CD4-positive, alpha-beta memory T cell (primary cell): ENCODE measurements at places on chromosomes 1 and 21.

DNA sequence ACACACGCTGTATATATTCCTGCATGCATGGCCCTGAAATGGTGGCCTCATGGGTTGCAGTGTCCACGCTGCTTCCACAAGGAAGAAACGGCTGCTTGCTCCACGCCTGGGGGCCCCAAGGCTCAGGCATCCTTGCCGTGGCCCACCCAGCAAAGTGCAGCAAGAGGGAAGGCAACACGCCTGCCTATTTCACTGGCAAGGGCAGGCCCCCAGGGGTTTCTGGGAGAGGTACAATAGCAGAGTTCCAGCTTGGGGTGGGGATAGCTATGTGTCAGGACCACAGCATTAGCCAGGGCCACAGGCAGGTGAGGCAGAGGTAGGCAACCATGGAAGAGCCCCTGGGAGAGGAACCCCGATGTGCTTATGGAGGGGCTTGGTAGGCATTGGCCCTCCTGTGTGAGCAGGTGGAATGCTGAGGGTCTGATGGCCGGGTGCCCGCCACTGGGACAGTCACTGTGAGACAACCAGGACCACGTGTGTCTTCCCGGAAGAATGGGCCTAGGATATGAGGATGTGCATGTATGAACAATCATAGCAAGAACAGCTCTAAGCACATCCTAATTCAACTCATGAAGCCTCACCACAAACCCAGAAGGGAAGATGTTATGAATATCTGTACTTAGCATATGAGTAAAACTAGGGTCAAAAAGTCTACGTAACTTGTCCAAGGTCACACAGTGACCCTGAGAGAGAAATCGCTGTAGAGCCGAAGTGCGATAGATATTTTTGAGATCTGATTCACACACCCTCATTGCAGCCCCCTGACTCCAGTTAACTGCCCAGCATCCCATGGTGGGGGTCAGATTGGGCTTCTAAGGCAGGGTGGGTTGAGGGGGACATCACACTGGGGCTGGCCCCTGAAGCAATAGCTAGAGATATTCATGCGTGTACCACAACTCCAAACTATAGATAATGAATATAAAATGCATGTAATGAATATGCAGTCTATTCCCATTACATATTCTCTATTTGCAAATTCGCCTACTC lies 11.8 kb downstream of the TFF2 start:
- no peak for DNase-seq

DNA sequence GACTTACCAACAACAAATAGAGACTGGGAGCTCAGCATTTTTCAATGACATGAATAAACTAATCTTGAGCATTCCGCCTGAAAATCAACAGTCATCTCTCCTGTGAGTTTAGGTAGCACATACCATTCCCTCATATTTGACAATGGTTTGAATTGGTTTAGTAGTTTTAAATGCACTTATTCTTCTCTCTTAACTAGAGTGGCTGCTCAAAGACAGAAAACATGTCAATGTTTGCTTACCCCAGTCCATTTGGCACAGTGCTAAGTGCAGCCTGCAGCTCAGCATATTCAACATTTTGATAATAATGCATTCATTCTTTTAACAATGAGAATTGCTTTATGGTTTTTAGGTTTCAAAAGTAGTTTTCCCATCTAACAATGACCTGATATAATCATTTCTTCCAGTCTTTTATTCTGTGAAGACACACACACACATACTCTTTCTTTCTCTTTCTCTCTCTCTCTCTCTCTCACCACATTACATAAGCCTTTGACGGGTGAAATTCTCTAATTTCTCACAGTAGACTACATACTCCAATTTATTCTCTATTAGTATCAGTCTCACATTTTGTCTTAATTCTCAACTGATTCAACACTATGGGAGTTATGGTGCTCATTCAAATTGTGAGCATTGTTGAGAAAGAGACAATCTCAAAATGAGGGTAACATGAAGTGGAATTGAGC lies 432.3 kb downstream of the LRRIQ3 start:
- no peak for DNase-seq

- peak; percentile 35 for DNase-seq
Measured at GRCh38 chr1:24705260-24706073, 39.8 kb upstream of the CLIC4 start.

GRCh38 chr1:26618561-26618960 lies 77.3 kb upstream of the ARID1A start:
- no peak for DNase-seq

- DNase-seq, result no peak
Measured at GRCh38 chr1:2998503-2999100, 22.7 kb upstream of the ACTRT2 start.

DNA sequence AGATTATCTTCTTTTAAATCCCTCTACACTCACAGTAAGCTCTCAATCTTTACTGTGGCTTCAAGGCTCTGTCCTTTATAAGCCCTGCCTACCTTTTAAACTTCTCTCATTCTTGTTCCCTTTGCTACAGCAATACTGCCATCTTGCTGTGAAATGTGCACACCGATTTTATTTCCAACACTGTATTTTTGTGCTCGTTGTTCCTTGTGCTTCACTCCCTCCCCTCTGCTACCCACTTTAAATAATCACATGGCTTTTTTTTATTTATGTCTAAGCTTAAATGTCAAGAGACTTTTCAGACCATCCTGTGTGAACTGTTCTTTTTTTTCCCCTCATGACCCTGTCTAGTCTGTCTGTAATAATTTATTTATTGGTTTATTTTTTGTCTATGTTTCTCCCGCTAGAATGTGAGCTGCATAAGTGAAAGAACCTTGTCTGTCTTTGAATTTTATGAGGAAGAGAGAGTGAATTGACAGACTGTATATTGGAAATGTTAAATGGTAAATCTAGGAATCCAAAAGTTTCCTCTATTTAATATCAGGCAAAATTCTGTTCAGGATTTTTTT lies 45.7 kb downstream of the ABCD3 start:
- peak; percentile 28 for DNase-seq

GRCh38 chr21:38474124-38474523 lies 24.2 kb downstream of the ERG start:
- DNase-seq, result no peak

DNA sequence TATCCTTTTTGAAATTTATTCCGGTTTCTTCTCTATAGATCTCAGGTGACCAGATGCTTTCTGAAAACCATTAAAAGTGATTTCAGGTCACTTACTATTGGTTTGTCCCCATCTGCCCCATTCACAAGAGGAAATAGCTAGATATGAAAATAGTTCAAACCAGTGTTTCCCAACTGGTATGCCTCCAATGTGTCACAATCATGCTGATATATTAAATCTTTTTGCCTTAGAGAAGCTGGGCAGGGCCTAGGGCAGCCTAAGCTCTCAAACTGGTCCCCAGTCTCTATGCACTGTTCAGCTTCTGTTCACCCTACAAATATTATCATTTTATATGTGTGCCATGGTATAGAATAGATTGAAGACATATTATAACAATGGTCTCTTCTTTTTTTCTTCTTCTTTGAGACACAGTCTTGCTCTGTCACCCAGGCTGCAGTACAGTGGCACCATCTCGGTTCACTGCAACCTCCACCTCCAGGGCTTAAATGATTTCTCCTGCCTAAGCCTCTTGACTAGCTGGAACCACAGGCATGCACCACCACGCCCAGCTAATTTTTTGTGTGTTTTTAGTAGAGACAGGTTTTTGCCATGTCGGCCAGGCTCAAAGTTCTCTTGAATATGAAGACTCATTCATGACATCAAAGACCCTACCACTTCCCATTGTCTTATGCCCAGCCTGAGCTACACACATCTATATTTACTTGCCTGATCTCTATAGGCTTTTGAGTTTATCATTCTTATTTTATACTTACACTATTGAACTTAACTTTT lies 15.7 kb downstream of the PTPN22 start:
- DNase-seq, result no peak

- no peak for DNase-seq
Measured at GRCh38 chr1:50877641-50878040, 82.4 kb downstream of the FAF1 start.

- DNase-seq, result no peak
Measured at GRCh38 chr1:107277022-107277421, 136.2 kb downstream of the NTNG1 start.

DNA sequence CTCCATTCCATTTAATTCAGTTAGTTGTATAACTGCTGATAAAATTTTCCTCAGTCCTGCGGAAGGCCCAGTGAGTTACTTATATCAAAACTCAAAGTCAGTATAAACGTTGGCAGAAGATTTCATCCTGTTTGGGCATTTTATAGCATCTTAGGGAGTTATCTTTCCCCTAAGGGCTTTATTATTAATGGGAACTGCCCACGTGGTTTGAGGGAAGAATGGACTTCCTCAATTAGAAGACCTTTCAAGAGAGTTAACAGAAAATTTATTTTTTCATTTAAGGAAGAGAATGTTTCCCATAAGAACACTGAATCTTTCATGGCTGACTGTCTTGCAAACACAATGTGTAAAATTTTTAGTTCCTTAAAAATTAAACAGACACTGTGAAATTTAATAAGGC lies 400.1 kb downstream of the NEGR1 start:
- no peak for DNase-seq

- DNase-seq, result no peak
Measured at GRCh38 chr1:43444836-43445235, 8.9 kb downstream of the HYI start.

GRCh38 chr1:199247891-199248290 lies 609.1 kb downstream of the PTPRC start:
- DNase-seq, result no peak

DNA sequence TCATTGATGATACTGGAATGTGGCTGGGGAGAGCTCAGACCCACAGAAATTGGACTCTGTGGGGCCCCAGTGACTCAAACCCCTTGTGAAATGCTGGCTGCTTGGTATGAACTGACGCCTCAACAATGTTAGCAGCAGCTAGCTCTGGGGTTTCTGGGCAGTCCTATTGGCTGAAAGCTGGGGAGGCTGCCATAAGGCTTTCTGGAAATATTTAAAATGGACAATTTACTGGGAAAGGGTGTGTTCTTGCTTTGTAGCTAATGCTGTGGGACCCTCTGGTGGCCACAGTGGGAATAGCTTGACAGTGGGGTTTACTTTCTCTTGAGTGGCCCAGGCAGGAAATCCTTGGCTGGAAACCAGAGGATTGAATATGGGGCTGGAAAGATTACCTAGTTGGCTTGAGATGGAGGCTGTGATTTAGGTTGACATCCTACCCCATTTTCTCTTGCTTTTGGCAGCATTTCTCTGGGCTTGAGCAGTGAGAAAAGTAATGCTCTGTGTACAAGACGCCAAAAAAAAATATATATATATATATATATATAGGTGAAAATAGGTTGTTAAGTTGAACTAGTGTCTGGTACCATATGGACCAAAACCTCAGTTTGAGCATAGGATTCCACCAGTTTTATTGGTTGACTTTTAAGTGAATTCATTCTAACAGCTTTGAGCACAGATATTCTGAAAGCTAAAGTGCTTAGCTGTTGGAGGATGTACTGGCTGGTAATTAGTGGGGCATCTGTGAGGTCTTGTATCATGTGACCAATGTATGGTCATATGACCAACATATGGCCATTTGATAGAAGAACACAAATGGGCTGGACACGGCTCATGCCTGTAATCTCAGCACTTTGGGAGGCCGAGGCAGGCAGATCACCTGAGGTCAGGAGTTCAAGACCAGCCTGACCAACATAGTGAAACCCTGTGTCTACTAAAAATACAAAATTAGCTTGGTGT lies 8.2 kb upstream of the S100A10 start:
- peak; percentile 72 for DNase-seq

DNA sequence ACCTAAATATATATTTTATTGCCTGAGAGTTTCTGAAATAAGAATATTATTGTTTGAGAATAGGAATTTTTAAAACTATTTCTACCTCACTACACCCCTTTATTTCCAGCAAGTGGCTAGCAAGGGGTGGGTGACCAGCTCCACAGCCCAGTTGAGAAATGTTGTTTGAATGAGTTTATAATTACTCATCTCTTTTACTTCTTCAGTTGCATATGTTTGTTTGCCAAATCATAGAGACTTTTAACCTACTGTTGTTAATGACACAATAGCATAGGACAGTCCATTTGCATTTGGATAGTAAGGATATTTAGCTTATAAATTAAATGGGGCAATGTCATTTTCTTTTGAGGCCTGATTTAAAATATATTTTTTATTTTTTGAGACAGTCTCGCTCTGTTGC lies 127.8 kb downstream of the NRDC start:
- no peak for DNase-seq

DNA sequence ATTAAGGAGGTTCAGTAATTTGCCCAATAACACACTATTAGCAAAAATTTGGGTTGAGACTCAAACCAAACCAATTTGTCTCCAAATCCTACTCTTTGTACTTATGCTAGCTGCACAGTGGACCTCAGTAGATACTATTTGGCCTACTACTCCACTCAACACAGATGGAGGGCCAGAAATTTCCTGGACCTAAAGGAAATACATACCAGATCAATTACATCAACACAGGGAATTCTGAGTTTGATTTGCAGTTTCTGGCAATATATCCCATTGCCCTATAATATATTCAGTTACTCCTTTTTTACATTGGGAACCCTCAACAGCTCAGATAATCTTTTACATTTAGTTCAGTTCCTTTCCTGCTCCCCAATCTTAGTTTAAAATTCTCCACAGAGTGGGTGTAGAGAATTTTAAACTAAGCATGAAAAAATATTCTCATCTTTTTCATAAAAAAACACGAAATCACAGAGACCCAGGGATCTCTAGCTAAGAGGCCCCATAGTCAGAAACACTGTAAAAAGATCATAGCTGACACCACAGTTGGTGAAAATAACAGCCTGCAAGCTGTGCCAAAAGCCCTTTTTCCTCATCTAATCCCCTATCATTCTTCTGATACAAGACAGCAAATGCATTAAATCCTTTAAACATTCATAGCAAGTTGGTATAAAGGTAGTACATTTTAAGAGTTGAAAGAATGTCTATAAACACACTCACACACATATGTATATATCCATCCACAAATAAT lies 317.7 kb upstream of the ESRRG start:
- DNase-seq, result no peak

GRCh38 chr21:26583769-26584168 lies 10.7 kb upstream of the CYYR1 start:
- no peak for DNase-seq

- no peak for DNase-seq
Measured at GRCh38 chr1:15355968-15356625, 53.6 kb upstream of the EFHD2 start.

DNA sequence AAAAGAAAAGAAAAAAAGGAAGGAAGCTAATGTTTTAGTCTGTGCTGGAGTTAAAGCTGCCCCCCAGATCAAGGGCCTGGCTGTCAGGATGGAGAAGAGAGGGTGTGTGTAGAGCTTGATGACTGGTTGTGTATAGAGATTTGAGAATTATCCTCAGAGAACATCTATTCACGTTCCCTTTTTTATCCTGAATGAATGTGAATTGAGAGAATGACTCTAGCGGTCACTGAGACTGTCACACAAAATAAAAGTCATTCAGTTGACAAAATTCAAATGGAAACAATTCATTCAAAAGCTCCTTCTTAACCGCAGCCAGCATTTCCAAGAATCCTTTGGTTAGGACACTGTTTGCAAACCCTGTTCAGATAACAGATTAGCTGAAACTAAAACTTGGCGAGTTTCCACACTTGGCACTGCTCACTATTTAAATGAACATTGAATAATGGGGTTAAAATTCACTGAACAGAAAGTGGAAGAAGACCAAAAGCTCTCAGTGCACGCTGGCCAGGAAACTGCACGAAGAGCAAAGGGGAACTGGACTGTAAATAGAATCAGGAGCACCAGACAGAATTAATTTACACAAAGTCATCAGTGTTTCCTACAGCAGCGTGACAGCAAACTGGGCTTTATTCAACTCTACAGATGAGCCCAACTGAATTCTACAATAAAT lies 13.6 kb upstream of the FAM89A start:
- no peak for DNase-seq

- DNase-seq, result no peak
Measured at GRCh38 chr1:71745326-71745725, 537.0 kb downstream of the NEGR1 start.
